ENCODE measurements at places on chromosomes 3 and 15. TPM values are rescaled to one million over a fixed set of nuclear protein-coding genes. Genes with fewer than 3 reads are reported as not detected.

GRCh38 chr3:115922681-115923347 lies 299.5 kb downstream of the GAP43 start:
- DNase-seq = no peak

GOLGA6A gene
- not detected for total RNA-seq

- DNase-seq = no peak
Observed at GRCh38 chr3:29609328-29609811, 328.5 kb downstream of the RBMS3 start.

- no peak for DNase-seq
Observed at GRCh38 chr3:196642434-196642833, 2.9 kb downstream of the NRROS start.

DNA sequence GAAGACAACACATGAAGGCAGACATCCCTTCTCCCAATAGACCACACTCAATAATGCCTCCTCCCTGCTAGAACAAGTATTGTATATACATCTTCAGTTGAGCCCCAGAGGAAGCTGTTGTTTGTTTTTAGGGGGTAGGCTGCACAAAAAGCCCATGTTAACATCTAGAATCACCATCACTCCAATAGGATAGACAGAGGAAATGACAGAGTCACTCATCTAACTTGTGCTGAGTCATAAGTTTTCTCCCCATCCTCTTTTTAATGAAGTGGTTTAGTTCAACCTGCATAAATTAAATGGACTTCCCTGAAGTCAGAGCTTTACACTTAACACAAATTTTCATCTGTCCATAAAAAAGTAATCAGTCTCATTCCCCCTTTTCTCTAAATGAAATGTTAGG lies 122.9 kb upstream of the SPATA12 start:
- DNase-seq = no peak

DNA sequence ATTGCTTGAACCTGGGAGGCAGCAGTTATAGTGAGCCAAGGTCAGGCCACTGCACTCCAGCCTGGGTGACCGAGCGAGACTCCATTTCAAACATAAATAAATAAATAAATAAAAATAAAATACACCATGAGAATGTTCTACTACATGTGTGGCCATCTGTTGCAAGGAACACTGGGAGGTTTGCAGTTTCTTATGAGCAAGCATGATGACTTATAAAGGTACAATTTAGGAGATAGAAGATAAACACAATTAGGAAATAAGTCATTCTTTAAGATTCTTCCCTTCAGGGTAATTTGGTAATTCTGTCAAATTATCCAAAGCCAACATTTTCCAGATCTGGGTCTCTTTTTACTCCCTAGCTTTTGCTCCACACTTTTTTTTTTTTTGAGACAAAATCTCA lies 13.4 kb downstream of the HTR3C start:
- no peak for DNase-seq

DNA sequence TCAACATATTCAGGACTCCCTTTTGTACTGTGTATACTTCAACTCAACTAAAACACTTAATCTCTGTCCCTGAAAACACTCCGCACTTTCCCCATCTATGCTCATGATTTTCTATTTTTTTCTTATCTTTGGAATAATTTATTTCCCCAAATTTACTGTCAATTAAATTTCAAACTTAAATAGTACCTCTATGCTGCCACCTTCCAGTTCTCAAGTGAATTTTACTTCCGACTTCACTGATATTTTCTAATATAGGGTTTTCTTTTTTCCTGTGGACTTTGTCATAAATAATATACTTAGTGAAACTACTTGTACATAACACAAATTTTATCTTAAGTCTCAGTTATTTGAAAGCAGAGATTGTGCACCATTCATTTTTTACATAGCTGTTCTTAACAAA lies 1303.3 kb downstream of the OTOL1 start:
- DNase-seq = no peak

GASK1A gene
- 0.18 TPM for total RNA-seq

DNA sequence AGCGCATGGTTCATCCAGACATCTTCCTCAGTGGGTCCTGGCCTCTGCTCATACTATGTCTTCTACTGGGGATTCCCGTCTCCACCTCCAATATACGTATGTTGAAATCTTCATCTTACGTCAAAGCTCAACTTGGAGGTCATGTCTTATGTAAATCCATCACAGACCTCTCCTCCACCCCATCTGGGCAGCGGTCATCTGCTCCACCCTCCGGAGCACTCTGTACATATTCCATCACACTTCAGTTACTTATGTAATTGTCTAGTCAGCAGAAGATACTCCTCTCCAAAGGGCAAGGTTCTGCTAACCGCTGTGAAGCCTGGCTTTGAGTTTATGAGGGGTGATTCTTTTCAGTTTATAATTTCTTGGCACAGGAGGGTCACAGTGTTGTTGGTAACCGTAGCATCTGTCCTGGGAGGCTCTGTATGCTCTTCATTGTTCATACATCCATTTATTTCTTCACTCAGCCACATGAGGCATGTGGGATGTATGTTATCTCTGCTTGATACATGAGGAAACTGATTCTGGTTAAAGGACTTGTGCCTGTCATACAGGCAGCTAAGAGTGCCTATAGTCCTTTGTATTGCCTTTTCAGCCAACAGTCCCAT lies 22.1 kb downstream of the MAP2K1 start:
- no peak for DNase-seq

DNA sequence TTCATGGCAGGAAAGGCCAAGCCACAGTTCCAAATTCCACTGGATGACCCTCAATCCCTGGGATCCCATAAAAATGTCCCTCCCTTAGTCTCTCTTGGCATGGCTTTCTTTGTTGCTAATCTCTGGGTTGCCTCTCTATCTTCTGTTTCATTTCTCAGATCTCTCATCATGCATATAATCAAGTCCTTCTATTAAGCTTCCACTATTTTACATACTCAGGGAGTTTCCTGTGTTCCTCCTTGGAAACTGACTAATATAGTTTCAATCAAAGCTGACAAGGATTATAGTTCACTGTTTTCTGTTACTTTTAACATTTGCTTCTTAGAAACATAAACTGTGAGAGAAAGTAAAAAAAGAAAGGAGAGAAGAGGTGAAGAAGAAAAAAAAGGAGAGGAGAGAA lies 113.8 kb upstream of the COL8A1 start:
- no peak for DNase-seq

FAM174B gene
- 10.7 TPM for total RNA-seq

DNA sequence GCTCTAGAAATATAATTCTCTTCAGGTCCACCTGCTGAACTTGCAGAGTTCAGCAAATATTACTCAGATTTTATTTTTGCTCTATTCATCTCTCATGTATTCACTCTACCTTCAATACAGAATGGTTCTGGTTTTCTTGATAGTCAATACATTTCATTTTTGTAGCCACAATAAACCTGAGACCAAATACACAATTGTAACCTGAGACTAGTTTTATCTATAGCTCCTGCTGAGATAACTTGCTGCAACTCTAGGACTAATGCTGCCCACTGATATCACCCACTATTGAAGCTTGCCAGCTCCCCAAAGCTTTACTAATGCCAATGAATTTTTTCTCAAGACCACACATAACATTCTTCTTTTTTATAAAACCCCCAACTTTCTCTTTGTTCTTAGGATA lies 229.3 kb downstream of the NSUN3 start:
- DNase-seq = no peak

DNA sequence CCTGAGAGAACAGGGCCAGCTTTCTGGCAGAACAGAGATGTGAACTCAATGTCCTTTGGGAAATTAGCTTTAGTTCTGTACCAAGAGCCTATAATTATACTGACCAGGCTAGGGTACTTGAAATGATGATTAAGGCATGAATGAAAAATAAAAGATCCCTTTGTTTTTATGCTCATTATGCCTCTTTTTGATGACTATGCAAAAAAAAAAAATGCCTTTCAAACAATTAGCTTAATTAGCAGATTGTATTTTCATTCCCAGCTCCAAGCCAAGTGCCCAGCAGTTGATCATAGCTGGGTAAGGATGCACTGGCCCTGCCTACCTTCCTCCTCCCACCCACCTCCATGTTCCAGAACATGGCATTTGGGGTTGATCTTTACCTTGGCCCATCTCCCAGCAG lies 56.8 kb downstream of the LYZL4 start:
- DNase-seq = no peak

GRCh38 chr15:67585681-67586080 lies 43.2 kb downstream of the MAP2K5 start:
- no peak for DNase-seq

DNA sequence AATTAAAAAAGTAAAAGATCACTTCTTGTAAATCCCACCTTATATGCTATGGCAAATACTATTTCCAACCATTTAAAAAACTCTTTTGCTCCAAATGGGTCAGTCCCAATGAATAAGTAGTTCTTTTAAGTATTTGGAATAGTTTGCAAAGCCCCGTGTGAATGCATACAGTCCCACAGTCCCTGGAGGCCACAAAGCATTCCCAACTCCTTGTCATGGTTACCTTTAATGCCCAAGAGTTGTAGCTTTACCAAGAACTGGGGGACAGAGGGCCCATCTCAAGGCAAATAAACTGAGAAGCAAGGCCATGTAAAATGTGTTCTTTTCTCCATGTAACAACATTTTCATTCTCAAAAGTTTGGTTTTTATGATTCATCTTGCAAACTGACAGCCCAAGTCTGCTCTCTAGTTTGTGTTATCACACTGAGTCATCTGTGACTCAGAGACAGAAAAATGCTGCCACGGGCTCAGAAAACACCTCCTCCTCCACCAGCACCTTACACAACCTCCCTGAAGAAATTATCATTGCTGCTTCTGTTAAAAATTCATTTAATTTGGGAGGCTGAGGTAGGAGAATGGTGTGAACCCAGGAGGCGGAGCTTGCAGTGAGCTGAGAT lies 336.2 kb downstream of the ERC2 start:
- no peak for DNase-seq

RTP4 gene
- 3.4 TPM for total RNA-seq
